ENCODE measurements at places on chromosomes 1 and 21. TPM values are rescaled to one million over a fixed set of nuclear protein-coding genes. Genes with fewer than 3 reads are reported as not detected.
A peak's percentile ranks its signal among the peaks of the same experiment; 100 is the strongest.

The CHIA gene
- total RNA-seq: not detected

GRCh38 chr1:27416387-27417111, 24.1 kb downstream of the GPR3 start:
- H3K27me3 ChIP-seq: no peaks in the 10 kb centered on the region
- DNase-seq: no peak
- H3K4me1 ChIP-seq: peaks cover 44% of the 10 kb centered on the region
- H3K27ac ChIP-seq: peak overlapping the region; percentile 73
- no peaks in the 10 kb centered on the region for H3K36me3 ChIP-seq
- H3K4me3 ChIP-seq: no peak overlapping the region

GRCh38 chr1:62725255-62725654, 37.1 kb upstream of the DOCK7 start:
- no peak for DNase-seq
- no peak overlapping the region for H3K27ac ChIP-seq
- peaks cover 7% of the 10 kb centered on the region for H3K4me1 ChIP-seq
- H3K36me3 ChIP-seq: no peaks in the 10 kb centered on the region
- no peaks in the 10 kb centered on the region for H3K27me3 ChIP-seq

GRCh38 chr1:3186526-3186921, 117.5 kb downstream of the PRDM16 start:
- H3K4me1 ChIP-seq: no peaks in the 10 kb centered on the region
- peak overlapping the region; percentile 60 for H3K27ac ChIP-seq
- H3K36me3 ChIP-seq: no peaks in the 10 kb centered on the region
- DNase-seq: no peak

- no peak for DNase-seq
- H3K4me3 ChIP-seq: no peak overlapping the region
- no peak overlapping the region for H3K27ac ChIP-seq
- H3K4me1 ChIP-seq: peaks cover 11% of the 10 kb centered on the region
Observed at GRCh38 chr1:202233804-202234203, 40.2 kb downstream of the LGR6 start.

GRCh38 chr1:196732526-196732925, 42.1 kb upstream of the CFHR3 start:
- H3K27me3 ChIP-seq: no peaks in the 10 kb centered on the region
- DNase-seq: no peak
- no peaks in the 10 kb centered on the region for H3K36me3 ChIP-seq
- H3K4me1 ChIP-seq: no peaks in the 10 kb centered on the region
- no peak overlapping the region for H3K27ac ChIP-seq

All from vagina (tissue), 2 donors.